Stimulated activated CD8-positive, alpha-beta memory T cell treated with anti-CD3 and anti-CD28 coated beads, Interleukin-4, amount 100 ng/mL, for 24 hours (primary cell): ENCODE measurements at places on chromosomes 2 and 18.

DNA sequence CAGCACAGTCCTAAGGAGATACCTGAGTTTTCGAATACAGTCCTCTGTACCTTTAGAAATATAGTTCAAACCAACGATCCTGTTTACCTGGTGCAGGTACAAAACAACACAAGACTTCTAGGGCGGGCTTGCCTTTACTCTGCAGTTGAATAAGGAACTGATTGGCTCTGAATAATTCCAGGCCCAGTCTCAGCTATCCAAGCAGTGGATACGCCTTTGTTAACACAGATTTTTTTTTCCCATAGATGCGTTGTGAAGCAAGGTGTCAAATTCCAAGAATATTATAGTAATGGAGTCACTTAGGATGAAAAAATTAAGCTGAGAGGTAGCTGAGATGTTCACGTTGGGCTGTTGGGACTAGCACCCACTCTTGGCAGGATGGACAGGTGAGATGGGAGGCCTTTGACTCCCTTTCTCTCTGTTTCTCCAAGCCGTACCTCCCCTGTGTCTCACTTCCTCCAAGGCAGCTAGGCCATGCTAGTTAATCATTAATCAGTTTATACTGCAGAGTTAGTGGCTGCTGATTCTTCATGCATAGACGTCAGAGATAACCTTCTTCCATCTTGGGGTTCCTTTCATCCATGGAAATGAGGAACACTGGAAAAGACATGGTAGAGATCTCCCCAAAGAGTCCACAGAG lies 380.8 kb upstream of the ACVR2A start:
- DNase-seq, result no peak

- DNase-seq, result no peak
These were observed 391.6 kb downstream of the NBAS start for GRCh38 chr2:15169326-15170069.

GRCh38 chr18:62479574-62479973 lies 43.3 kb upstream of the ZCCHC2 start:
- no peak for DNase-seq

- no peak for DNase-seq
These were observed 74.6 kb downstream of the ESCO1 start for GRCh38 chr18:21525916-21526315.

DNA sequence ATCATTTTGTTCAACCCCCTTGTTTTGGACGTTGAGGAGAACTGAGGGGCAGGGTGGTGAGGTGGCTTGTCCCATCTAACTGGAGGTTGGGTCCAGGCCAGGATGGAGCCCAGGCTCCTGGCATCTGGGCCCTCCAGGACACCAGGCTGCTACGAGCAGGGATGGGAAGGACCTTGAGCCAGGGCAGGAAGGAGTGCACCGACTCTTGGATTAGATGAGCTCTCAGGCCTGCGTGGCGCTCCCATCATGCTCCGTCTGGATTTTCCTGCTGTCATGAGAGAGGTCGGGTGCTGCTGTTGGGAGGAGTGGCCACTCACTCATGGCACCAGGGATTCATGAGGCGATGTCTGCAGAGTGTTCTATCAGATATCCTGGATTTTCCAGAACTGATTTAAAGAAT lies 18.3 kb upstream of the ALLC start:
- DNase-seq, result no peak

DNA sequence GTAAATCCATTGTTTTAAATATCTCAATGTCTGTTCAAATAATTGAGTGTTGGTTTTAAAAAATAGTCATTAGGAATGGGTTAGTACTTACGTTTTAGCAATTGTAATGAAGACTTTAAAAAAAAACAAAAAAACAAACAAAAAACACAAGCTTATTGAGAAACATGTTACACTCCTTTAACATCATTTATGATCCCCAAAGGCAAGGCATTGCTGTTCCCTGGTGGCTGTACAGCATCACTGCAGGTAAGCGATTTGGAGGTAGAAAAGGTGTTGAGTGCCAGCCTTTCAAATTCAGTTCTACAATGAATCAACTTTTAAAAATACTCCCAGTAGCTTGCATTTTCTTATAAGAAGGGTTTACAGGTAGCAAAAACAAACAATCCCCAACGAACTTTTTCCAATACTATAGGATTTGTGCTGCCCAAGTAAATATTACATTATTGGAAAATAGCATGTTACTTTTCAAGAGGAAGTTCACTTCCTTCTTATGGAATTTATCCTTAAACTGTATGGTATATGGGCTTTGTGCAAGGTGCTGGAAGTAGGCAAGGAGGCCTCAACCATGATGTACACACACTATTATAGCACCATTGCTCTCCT lies 27.5 kb downstream of the CNRIP1 start:
- DNase-seq, result no peak

DNA sequence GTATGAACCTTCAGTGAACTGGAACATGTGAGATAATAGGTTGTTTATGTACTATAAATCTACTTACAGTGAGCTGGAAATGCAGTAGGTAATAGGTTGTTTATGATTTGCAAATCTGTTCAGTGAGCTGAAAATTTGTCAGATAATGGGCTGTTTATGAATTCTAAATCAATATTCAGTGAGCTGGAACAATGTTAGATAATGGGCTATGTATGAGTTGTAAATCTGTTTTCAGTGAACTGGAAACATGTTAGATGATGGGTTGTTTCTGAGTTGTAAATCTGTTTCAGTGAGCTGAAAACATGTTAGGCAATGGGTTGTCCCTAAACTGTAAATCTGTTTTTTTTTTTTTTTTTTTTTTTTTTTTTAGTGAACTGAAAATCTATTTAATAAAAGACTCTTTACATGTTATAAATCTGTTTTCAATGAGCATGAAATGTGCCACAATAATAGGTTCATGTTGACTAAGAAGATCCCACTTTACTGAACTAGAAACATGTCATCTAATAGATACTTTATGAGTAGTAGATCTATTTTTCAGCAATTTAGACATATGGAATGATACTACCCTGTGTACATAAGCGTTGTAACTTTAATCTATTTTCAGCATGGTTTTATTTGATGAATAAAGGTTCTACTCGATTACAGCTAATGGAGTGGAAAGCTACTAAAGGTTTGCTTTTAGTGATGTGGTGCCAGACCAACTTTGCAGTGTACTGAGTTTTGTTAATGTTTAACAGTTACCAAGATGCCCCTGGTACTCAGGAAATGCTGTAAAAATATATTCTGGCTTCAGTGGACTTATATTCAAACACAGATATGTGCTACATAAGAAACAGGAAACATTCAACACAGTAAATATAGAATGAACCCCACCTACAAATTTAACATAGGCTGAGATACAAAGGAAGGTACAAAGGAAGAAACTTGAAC lies 1471.8 kb downstream of the LRP1B start:
- DNase-seq, result no peak

DNA sequence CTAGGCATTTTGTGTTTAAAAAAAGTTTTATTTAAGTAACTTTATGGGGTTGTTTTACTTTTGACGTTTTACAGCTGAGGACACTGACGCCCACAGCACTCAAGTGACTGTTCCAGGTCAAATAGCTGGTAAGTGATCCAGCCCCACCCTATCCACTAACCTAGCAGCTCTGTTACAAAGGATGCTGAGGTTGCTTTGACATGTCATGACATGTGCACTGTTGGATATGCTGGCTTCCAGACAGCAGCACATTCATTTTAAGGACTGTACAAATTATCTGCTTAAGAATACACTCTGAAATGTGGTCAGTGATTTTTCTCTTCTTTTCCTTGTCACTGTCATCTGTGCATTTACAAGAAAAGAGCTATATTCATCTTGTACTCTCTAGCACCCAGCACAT lies 417.5 kb downstream of the ZEB2 start:
- no peak for DNase-seq

- DNase-seq, result no peak
These were observed 225.9 kb upstream of the FBXO11 start for GRCh38 chr2:48132271-48132625.

- no peak for DNase-seq
These were observed 2.1 kb upstream of the SCG2 start for GRCh38 chr2:223604231-223604630.

- no peak for DNase-seq
These were observed 83.5 kb downstream of the IRS1 start for GRCh38 chr2:226716126-226716525.

DNA sequence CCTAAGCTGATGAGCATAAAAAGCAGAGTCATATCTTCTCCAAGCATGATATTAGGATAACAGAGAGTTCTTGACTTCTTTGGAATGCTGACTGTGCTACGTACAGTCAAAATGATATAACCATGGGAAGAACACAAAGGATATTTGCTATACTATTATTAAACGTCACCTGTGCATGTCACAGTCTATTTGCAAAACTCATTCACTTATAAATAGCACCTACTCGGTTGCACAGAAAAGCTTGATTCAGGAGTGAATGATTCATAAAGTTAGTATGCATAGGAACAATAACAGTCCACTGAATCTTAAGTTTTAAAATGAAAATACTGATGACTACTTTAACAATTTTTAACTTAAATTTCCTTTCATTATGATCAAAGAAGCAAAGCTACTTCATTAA lies 83.3 kb downstream of the SP3 start:
- DNase-seq, result no peak

GRCh38 chr18:42706618-42707017 lies 408.9 kb downstream of the RIT2 start:
- DNase-seq, result no peak

DNA sequence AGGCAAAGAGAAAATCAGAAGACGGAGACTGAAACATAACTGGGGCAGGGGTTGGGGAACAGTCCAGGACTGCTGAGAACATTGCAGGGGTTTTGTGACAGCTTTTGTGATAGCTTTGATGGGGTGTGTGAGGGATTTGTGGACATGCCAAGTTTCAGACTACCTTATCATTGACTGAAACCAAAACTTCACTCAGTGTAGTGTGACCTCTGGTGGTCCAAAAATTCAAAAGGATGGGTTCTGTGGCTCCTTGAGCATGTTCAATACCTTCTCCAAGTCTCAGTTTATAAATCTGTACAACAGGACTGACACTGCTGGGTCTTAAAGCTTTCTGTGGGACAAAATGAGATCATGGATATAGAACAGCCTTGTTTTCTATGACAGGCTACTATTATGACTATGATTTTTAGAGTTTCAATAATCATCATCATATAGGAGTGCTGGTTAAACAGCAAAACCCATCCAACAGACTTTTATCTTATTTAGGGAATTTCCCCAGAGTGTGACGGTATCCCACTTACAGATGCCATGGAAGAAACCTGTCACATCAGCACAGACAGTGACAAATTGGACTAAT lies 259.2 kb upstream of the SLC14A2 start:
- DNase-seq, result no peak

GRCh38 chr2:10078704-10079265 lies 1.4 kb downstream of the CYS1 start:
- no peak for DNase-seq

- no peak for DNase-seq
These were observed 23.6 kb upstream of the STAT4 start for GRCh38 chr2:191174442-191174841.

DNA sequence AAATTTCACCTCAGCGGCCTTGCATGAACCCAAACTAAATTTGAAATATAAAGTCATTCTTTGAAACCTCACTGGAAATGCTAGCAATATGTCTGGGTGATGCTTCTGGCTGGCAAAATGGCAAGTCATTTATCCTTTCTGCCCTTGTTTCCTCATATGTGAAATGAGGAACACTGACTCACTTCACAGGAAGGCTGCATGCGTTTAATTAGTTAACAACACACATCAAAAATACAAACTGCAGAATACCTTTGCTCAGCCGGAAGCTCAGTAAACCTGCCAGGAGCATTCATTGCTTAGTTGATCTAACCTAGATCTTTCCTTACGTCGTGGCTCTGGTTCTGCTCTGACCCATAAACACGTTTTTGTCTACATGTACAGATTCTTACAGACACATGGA lies 214.2 kb upstream of the ACVR2A start:
- no peak for DNase-seq

GRCh38 chr18:14976736-14977430 lies 228.9 kb downstream of the ANKRD30B start:
- DNase-seq, result no peak

DNA sequence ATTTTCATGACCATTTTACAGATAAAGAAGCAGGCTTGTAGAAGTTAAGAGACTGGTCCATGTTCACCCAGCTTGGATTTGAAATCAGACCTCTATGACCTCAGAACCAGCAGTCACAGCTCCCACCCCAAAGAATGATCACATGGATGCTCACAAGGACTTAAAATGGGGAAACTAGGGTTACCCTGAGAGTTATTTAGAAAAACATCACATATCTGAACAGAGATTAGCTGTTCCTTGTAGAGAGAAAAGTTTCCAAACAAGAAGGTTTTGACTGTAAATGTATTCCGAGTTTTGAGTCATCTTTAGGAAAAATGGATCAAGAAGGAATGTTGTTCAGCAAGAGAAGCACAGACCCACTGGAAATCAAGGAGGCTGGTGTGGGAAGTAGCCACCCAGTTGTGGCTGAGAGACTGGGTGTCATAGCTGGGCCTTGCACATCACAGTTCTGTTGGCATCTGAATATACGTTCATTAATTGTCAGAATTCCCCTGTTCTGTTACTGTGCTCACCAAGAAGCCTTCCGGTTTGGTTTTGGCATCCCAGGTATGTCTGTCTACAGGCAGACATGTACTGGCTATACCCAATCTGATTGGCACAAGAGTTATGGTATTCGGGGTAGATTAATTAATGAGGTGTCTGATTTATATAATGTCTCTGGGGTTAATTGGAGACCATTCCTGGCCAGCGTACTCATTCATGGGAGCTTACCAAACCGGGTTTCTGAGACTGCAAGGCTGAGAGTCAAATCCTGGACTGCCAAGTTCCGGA lies 371.8 kb upstream of the SLC14A2 start:
- no peak for DNase-seq

- DNase-seq, result no peak
These were observed 47.8 kb downstream of the TMEM17 start for GRCh38 chr2:62458206-62458641.

- no peak for DNase-seq
These were observed 16.8 kb downstream of the TMEM17 start for GRCh38 chr2:62489162-62489561.

GRCh38 chr2:98900721-98901120 lies 35.3 kb downstream of the CRACDL start:
- DNase-seq, result no peak

GRCh38 chr18:62751341-62751821 lies 36.0 kb downstream of the PHLPP1 start:
- DNase-seq, result no peak

- DNase-seq, result no peak
These were observed 8.4 kb downstream of the HOXD8 start for GRCh38 chr2:176137906-176138305.

- DNase-seq, result no peak
These were observed 11.1 kb upstream of the DNPEP start for GRCh38 chr2:219398721-219399363.

DNA sequence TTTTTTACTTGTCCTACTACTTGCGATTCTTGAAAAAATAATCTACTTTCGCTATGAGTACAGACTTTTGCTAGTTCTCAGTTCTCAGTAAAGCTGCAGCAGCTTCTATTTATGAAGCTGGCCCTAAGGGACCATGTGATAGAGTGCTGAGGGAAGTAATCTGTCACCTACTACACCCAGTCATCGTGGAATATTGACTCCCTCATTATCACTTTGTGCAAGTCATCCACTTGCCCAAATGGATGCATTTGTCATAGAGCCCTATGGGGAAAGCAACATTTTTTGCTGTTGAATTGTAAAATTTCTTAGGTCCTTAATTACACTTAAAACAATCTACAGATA lies 1919.8 kb downstream of the SUCLG1 start:
- no peak for DNase-seq
